ENCODE measurements at places on chromosomes 7 and 10.

DNA sequence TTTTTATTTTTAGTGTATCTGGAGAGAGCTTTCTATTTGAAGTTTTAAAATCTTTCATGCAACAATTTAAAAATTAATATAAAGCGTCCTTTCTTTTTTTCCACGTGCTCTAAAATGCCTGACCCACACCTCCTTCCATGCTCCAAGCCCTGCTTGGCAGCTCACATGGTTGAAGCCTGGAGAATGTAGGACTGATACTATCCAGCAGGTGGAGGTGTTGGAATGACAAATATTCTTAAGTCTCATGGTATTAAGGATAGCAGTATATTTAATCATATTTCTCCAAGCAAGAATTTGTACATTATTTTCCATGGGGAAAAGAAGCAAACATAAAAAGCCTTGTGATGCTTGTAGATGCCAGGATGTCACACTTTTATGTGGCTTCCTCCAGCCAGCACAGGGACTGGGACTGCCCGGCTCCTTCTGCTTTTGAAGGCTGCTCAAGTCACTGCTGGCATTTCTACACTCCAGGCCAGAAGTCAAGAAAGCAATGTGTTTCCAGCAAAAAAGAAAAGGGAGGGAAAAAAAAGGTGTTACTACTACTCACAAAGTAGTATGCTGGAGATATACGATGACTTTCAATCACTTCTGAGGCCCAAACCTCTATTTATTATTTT, 49.7 kb downstream of the BZW2 start:
- no peak for DNase-seq

- DNase-seq: no peak
Observed at GRCh38 chr7:141484907-141485306, 66.3 kb upstream of the AGK start.

DNA sequence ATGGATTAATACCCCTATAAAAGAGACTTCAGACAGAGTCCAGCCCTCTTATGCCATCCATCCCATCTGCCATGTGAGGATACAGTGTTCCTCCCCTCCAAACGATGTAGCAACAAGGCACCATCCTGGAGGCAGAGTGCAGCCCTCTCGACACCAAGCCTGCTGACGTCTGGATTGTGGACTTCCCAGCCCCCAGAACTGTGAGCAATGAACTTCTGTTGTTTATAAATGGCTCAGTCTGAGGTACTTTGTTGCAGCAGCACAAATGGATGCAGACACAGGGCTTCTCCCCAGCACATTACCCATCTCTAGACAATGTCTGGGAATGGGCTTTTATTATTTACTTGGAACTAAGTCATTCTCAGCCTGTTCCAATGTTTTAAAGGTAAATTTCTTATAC, 195.6 kb downstream of the WDR37 start:
- DNase-seq: no peak

- DNase-seq: no peak
Observed at GRCh38 chr7:96416599-96416998, 94.7 kb upstream of the SLC25A13 start.

- DNase-seq: no peak
Observed at GRCh38 chr10:18214691-18215563, 74.7 kb downstream of the CACNB2 start.

DNA sequence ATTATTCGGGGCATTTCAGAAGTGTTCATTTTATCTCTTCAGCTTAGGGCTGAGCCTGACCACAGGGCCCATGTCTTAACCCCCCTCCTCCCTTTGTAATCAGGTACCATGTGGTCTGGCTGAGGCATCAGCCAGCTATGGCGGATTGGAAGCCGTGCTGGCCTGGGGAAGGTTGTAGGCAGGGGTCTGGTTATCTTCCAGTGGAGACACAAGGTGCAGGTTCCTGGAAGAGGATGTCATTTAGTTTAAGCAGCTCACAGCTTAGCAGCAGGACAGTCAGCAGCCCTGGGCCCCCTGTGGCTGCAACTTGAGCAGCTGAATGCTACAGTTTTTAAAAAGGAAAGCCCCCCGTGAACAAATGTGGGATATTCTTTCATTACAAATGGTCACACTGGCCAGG, 22.1 kb downstream of the BAG3 start:
- no peak for DNase-seq

DNA sequence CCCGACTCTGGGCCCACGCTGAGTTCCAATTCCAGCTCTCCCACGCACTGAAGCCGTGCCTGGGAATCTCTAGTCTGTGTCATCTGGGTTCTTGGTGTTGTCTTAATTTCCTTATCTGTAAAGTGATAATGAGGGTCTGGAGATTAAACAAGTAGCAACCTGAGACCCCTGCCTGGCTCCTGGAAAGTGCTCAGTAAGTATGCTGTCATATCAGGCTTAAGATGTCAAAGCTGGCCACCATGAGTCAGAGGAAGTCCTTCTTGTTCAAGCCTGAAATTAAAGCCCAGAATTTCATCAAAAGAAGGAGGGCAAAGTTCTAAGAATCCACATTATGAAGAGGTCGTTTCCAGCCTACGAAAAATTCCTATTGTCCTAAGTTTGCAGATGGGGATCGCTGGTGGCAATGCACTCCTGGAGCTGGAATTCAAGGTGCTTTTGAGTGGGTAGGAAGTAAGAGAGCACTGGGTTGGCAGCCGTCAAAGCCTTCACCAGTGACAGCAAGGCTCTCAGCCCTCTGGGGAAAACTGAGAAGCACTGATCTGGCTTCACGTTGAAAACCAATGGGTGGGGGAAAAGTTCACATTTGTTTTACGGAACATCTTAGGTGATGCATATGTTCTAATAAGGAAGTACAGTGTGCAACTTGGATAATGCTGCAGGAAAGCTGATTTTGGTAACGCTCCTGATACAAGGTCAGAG, 50.3 kb upstream of the NCAPG2 start:
- no peak for DNase-seq

GRCh38 chr7:84249656-84250055, 55.1 kb upstream of the SEMA3A start:
- no peak for DNase-seq

DNA sequence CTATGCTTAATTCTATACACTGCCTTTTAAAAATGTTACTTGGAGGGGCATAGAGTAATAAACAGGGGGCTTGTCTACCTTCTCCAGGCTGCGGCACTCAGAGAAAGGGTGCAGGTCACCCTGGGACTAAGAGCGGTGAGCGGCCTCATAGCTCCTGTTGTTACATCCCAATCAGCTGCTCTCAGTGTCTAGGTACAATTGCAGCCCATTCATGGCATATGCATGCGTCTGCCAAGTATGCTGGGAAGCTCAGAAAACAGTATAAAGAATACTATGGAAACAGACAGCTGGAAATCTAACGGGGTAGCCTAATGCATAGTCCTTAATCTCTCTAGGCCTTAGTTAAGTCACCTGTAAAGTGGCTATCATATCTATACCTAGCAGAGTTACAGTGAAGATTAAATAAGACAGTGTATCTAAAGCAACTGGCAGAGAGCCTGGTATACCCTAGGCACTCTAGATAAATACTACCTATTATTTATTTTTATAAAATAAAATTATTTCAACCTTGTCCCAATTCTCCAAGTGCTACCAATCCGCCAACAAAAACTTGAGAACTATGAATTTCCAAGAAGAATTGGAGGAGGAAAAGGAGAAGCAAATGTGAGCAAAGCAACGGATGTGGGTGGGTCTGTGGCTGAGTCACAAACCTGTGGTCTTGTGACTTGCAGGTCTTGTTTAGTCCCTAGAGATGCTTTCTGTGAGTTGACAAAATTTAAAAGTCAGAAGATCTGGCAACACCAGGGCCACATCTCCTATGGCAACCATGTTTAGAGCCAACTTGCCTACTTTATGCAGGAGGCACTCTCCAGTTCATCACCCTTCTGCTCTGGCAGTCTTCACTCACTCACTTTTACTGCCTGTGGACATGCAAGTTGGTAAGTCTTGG, 183.0 kb downstream of the RAPGEF5 start:
- DNase-seq: no peak

GRCh38 chr10:5840314-5841307, 27.4 kb upstream of the GDI2 start:
- DNase-seq: no peak

DNA sequence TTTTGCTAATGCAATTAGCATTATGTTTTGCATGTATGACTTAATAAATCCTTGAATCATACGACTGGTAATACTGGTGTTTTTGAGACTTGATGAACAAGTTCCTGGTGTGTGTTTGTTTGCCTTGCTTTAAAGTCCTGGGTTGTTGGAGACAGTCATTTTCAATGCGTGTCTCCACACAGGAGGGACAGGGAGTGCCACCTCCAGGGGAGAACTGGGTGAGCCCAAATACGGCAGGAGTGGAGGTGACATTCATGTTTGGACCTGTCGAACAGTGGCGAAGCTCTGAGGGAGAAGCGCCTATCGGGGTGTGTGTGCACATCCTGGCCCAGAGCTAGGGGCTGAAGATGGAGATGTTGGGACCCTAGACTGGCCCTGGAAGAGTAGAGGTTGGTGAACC, 43.8 kb downstream of the DAGLB start:
- DNase-seq: no peak

DNA sequence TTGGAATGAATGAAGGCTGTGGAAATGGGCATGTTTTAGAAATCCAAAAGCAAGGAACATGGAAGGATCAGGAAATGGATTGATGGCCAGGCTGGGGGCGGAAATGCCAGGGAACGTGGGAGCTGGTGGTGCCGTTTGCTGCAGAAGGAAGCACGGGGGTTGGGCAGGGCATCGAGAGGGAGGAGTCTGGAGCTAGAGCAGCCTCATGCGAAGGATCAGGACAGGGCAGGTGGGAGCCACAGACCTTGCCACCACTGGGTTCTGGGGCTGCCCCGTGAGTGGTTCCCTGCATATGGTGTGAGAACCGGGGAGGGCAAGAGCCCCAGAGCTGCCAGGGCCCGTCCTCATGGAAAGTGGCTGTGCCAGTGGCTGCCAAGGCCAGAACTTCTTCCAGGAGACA, 193.8 kb upstream of the ZNF32 start:
- DNase-seq: no peak

DNA sequence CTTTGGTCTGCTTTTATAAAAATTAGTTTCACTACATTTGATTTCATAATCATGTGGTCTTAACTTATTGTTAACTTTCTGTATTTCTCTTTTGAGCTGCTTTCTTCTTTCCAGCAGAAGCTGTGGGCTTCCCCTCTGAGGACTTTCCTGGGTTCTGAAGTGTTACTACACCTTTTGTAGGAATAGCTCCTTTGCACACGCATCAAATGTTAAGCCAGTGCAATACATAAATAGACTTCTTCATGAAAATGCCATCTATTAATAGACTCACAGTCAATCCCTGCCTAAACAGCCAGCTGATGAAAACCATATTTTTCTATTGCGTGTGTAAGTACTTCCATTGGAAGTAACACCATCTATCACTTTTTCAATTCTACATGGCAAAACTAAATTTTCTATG, 1.5 kb downstream of the ABCB4 start:
- DNase-seq: no peak

- DNase-seq: no peak
Observed at GRCh38 chr10:114404171-114405010, at the start of gene AFAP1L2. Gene AFAP1L2 (minus strand): TSS chr10:114404502. CDS start chr10:114404455, 47 bp downstream.

GRCh38 chr7:76121044-76121443, 73.1 kb downstream of the MDH2 start:
- no peak for DNase-seq

- DNase-seq: no peak
Observed at GRCh38 chr10:44911081-44911540, at the start of gene TMEM72. Gene TMEM72 (plus strand): TSS chr10:44911337. CDS start chr10:44911513, 176 bp downstream.

DNA sequence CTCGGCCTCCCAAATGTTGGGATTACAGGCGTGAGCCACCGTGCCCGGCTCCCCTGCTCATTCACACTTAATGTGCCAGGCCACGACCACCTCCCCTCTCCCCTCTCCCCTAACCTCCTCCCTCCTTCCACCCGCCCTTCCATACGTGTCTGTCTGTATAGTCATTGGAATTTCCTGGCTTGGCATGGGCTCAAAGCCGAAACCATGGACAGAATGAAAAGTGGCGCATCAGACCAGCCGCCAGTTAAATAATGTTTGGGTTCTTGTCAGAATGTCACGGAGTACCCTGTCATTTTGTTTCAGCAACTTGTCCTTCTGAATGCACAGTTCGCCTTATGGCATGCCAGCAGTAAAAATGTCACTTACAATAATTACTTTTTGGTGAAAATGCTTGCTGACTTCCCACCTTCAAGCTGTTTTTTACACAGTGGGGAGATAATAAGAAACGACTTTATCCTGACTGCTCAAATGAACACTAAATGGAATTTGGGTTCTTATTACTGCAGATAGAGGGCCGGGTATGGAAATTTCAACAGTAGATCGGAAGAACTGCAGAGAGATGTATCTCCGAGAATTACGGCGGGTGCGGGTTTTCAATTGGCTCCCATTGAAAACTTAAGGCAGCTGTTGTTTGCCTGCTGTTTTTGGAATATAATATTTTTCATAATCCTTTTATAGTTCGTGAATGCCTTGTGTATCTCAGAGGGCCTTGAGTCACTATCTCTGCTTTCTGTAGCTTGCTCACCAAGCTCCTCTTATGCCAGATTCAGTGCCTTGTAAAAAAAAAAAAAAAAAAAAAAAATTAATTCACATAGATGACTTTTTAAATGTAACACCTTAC, 65.5 kb upstream of the SH2B2 start:
- no peak for DNase-seq

DNA sequence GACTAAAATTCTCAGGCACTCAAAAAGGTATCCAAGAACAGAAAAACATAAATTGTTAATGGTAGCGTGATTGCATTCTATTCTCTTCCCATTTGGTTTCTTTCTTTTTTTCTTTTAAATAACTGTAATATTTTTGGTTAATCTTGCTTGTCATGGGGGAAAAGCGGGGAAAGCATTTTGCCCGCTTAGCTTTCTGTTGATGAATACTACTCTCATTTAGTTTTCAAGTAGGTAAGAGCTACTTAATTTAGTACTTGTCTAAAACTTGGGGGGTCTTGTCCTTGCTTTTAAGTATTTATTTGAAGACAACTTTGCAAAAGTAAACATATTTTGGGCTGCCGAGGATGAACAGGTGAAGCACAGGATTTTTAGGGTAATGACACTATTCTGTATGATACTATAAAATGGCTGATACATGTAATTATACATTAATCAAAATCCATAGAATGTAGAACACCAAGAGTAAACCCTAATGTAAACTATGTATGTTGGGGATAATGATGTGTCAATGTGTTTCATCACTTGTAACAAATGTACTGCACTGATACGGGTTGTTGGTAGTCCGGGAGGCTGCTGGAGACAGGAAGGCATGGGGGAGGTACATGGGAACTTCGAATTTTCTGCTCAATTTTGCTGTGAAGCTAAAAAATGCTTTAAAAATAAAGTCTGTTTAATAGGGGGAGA, 1.7 kb downstream of the TES start:
- no peak for DNase-seq

Data from iPS DF 19.7 (cell line).